ENCODE measurements at places on chromosomes 11 and 22. TPM values are rescaled to one million over a fixed set of nuclear protein-coding genes. Genes with fewer than 3 reads are reported as not detected.

DNA sequence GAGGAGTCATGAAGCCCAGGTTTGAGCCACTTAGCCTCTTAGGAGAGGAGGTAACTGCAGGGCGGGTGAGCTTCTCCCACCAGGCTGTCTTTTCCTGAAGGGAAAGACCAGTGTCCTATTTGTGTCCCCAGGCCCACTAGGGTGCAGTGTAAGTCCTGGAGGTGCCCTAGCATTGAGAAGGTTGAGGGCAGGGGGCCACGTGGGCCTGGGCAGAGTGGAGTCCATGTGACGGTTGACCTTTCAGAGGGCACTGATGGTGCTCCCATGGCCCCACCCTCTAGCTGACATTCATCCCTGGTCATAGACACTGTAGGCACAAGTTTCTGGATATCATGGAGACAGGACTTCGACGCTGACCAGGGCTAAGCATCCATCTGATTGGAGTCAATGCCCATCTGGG is 44.1 kb upstream of the TP53I11 start:
- no peak for DNase-seq

DNA sequence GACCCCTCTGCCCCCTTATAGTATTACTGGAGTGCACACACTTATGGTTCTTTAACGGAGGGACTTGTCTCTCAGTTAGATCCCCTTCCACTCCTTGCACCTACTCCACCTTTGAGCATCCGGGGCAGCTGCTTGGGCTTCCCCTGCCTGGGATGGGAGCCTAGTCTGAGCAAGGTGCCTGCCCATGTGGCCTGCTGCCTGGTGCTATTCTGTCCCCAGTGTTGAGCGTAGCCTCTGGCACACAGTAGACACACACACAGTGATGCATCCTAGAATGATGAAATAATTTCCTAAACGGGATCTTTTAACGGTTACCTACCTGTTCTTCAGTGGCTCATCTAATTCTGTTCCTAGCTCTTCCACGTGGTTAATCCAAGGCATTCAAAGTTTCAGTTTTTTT is 22.4 kb downstream of the PPFIA1 start:
- no peak for DNase-seq

Gene CCDC188
- not detected for total RNA-seq

GRCh38 chr11:6353367-6353987 is 33.2 kb upstream of the CAVIN3 start:
- DNase-seq, result peak; percentile 57

Gene OR51B2
- not detected for total RNA-seq

Gene FGF19
- not detected for total RNA-seq

Gene APOA4
- not detected for total RNA-seq

DNA sequence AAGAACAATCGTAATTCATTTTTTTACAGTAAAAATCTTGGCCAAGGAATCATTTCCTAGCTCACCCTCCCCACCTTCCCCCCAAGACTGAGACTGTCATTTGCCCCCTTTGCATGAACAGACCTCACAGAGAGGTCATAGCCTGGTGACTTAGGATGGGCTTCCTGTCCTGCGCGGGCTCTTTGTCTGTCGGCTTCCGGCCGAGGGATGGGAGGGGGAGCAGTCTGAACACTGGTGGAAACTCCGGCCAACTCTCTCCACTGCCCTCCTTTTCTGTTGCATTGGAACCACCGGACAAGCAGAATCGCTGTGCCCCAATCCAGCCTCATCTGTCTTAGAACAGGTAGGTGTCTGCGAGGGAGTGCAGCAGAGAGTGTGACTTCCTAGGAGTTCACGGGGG is 41.7 kb downstream of the TEAD1 start:
- no peak for DNase-seq

Gene ZFTA
- total RNA-seq, result 5.6 TPM

Gene HTR3B
- total RNA-seq, result not detected

Gene RGL4
- total RNA-seq, result not detected

Gene MCHR1
- not detected for total RNA-seq

DNA sequence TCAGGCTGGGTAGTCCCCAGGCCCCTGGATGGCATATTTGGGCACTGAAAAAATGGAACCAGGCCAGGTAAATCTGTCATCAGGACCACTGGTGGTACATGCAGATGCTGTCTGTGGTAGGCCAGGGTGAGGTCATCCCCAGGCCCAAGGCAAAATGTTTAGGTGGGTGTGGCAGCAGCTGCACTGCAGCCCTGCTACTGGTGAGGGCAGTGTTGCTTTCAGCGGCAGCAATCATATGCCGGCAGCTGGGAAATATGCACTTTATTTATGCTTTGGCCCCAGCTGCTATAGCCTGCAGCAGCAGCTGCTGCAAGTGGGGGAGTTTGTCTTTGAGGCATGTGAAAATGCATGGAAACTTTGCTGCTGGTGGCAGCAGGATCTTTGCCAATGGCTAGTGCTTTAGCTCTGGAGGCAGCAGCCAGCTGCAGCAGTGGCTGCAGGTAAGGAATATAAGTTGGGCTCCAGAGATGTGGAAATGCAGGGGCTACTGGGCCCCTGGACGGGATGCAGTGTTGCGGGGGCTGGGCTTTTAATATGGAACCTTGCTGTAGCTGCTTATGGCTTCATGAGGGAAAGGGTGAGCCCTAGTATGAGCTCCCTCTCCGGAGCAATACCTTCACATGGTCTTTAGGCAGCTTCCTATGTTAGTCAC is 365.7 kb upstream of the CADM1 start:
- DNase-seq, result peak; percentile 62

DNA sequence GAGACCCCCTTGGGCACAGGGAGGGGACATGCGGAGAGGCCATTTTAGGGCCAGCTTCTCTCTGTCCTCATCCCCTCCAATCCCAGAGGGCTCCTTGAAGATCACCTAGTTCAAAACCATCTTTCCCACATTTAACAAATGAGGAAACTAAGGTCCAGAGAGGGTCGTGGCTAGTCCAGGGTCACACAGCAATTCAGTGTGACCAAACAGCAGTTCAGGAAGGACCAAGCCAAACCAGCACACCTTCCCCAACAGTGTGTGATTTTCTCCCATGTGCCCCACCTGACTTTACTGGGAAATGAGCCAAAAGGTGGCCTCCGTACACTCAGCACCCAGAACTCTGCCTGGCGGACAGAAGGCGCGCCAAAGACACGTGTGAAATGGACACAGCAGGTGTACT is 51.3 kb downstream of the CACNA1I start:
- no peak for DNase-seq

GRCh38 chr11:75797792-75798191 is 17.2 kb upstream of the UVRAG start:
- no peak for DNase-seq

DNA sequence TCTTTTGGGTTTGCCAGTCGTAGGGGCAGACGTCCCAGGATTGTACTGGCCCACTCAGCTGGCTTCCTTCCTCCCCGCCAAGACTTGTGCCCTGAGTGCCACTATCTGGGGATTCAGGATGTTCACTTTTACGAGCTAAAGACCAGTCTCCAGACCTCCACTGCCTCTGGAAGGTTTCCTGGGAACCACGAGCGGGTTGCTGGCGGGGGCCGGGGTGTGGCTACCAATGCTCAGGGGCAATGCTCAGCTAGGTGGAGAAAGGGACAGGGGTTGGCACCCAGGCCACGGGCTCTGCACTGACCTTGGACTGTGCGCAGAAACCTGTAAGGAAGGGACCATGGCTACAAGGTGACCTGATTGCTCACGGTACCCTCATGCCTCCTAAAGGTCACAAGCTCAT is 2.2 kb downstream of the NEFH start:
- no peak for DNase-seq

DNA sequence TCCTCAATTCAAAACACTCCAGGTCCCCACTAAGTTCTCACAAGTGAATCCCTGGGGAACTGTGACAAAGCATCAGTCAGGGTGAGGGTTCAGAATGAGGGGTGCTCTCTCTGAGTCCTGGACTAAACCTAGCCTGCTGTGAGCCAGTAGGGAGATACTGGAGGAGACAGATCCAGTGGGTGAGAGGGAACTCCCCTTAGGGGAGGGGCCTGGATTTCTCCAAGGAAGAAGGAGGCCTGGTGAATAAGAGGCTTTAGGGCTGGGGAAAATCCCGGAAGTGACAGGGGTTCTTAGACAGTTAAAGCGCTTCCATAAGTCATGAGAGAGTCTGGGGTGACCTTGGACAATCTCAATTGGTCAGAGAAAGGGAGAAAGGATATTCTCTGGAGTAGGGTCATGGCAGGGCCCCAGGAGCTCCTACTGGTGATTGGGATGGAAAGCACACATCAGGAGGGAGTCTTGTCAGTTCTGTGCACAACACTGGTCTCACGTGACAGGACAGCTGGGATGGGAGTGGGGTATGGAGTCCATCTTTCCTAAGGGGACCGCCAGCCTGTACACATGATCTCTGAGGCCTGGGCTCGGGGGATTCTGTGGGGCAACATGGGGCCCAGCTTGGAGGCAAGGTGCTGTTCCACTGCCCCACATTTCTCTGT is 1.5 kb downstream of the TBC1D10A start:
- DNase-seq, result peak; percentile 45

DNA sequence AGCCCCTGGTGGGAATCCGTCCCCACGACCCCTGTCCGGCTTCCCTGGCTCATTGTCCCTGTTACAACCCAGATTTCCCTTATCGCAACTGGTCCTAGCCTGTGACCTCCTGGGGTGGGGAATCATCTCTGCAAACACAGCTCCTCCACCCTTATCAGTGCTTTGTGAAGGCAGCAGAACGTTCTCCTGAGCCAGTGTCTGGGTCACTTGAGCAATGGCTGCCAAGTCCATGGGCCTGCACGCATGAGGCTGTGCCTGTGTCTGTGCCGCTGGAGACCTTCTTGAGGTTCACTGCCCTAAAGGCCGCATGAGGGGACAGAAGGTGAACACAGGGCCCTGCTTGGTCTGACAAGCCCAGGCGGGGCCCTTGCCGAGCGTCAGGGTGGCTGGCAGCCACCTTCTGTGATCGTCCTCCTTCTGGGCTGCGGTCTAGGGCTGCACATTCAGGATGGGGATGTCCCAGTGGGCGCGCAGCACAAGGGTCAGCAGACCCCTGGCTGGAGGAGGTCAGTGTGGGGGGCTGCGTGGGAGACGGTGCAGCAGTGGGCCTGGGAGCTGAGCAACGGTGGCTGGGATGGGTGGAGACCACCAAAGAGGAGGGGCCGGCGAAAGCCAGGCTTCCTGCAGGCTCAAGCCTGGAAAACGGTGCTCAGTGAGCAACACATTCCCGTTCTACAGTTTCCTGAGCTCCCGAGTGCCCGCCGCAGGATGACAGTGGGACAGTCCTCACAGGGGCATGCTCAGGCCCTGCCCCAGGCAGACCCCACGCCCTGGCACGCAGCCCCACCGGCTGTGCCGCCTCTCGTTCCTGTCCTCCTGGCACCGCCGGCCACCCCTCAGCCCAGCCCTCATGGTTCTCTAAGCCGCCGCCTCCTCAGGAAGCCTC is 74.1 kb downstream of the CDKN1C start:
- DNase-seq, result no peak

- DNase-seq, result no peak
Observed at GRCh38 chr11:2390725-2391151, 9.8 kb upstream of the TSSC4 start.

GRCh38 chr11:125404811-125405790 is 91.0 kb downstream of the FEZ1 start:
- peak; percentile 26 for DNase-seq

GRCh38 chr11:33708985-33709384 is 8.4 kb upstream of the C11orf91 start:
- DNase-seq, result no peak

- no peak for DNase-seq
Observed at GRCh38 chr11:123093739-123094138, 31.8 kb upstream of the HSPA8 start.

Gene CCDC87
- total RNA-seq, result 0.04 TPM

DNA sequence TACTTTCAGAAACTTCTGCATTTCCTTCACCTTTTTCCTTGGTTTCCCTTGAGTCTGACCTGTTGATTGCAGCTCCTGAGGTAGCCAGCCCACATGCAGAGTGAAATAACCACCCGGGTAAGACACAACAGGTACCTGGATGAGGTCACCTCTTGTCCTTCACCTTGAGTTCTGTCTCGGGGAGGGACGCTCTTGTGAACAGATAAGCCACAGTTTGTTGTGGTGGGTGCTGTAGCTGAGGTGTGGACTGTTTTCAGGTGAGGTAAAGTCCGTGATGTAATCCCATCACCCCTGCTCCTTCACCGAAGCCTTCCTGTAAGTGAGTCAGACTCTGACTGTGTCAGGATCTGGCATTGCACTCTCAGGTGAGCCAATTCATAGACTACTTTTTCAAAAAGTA is 183.1 kb downstream of the NAV2 start:
- DNase-seq, result no peak

- DNase-seq, result no peak
Observed at GRCh38 chr11:47571895-47572294, 6.5 kb downstream of the PTPMT1 start.

- DNase-seq, result no peak
Observed at GRCh38 chr22:50537765-50538164, 7.9 kb upstream of the KLHDC7B start.

GRCh38 chr11:117678658-117679406 is 118.2 kb downstream of the DSCAML1 start:
- no peak for DNase-seq

Data from H4 (cell line).